ENCODE measurements at places on chromosomes 3 and 15. TPM values are rescaled to one million over a fixed set of nuclear protein-coding genes. Genes with fewer than 3 reads are reported as not detected.

Gene ROPN1
- total RNA-seq: not detected

Gene ARMC8
- 40.0 TPM for total RNA-seq

Gene MCF2L2
- 1.5 TPM for total RNA-seq

Gene CCR5
- total RNA-seq: not detected

Gene LTF
- total RNA-seq: not detected

DNA sequence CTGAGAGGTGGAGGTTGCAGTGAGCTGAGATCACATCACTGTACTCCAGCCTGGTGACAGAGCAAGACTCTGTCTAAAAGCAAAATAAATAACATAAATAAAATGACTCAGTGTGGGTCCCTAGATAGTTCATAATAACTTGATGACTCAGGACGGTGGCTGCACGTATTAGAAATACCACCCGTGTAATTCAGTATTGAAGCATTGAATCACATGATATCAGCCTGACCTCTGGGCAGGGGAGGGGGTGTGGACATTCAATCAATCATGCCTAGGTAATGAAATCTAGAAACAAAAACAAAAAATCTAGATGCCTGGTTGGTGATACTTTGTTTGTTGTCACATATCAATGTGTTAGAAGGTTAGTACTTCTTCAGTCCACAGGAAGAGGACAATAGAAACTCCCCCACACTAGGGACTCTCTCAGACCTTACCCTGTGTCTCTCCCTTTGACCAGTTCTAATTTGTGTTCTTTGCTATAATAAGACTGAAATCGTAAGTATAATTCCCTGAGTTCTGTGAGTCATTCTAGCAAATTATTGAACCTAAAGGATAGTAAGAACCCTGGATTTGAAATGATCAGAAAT, 177.3 kb downstream of the GAP43 start:
- DNase-seq: no peak

DNA sequence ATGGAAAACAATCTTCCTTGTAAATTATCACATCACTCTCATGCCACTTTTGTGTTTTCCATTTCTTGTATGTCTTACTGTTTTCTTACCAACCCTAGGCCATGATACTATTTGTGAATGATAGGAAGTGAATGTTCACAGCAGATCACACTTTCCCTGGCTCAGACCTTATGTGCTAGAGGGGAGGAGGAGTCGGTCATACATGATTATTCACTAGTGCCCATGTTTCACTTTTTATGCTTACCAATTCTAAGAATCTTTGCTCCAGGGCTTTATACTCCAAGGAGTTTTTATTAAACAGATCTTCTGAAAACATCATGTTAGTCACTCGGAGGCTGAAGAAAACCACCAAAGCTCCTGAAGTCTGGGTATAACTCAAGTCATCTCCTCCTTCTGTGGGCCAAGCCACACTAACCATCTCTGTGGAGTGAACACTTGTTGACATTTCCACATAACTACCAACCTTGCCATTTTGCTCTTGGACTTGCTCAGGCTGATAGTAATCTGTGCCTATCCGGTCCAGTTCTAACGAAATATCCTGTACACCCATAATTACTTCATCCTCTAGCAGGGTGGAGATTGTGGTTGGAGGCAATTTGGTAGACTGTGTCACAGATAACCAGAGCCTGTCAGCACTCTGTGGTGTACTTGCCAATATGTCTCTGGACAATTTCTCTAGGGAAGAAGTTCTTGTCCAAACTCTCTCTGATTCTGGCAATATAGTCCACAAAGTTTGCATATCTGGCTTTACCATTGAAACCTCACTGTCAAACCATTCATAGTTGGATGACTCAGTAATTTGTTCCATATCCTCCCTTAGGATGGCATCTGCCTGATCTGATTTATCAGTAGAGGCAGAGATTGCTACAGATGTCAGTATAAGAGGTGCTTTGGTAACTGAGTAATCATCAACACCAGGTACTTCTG, 76.8 kb downstream of the IMPG2 start:
- DNase-seq: no peak

DNA sequence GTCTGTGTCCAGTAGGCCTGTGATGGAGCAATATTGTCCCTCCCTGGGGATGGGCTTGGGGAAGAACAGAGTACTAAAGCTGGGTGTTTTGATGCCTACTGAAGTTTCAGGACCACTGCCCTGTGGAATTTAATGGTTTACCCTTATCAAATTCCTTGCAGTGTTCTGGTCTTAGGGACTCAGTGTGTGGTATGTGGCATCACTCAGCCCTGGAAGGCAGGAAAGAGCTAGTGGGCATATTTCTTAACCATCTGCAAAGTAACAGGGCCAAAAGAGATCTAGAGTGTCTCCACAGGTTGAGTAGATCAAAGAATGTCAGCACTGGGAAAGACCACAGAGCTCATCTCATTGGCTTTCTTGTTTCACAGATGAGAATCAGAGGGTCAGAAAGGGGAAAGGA, 11.8 kb upstream of the SCN10A start:
- DNase-seq: no peak

DNA sequence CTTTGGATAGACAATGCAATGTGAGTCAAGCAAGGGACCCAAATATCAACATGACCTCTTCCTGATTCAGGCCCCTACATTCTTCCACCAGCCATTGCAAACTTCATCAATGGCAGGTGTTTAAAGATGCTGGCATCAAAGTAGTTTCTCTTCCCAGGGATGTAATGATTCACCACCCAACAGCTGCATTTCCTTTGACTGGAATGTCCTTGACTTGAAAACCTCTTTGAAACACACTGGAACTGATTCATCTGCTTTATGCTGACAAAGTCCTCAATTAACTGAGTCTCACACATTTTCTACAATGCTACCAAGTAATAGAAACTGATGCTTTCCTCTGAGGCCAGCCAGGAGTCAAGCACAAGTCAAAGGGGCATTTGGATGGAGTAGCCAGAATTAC, 385.5 kb downstream of the GBE1 start:
- no peak for DNase-seq

DNA sequence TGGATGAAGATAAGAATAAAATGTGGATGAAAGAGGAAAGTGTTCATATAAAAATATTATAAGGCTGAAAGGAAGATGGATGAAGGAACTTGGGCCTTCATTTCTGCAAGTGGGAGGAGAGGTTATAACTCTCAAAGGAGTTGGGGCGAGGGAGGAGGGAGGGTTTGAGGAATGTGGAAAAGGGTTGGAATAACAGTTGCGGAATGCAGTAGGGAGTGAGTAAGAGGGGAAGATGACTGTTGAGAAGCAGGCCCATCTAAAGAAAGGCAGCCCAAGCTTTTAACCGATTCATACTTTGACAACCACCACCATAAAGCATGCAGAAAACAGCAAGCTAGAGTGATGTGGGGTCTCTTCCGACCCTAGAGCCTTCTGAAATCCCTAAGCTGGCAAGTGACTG, 8.3 kb upstream of the TM4SF4 start:
- DNase-seq: no peak

DNA sequence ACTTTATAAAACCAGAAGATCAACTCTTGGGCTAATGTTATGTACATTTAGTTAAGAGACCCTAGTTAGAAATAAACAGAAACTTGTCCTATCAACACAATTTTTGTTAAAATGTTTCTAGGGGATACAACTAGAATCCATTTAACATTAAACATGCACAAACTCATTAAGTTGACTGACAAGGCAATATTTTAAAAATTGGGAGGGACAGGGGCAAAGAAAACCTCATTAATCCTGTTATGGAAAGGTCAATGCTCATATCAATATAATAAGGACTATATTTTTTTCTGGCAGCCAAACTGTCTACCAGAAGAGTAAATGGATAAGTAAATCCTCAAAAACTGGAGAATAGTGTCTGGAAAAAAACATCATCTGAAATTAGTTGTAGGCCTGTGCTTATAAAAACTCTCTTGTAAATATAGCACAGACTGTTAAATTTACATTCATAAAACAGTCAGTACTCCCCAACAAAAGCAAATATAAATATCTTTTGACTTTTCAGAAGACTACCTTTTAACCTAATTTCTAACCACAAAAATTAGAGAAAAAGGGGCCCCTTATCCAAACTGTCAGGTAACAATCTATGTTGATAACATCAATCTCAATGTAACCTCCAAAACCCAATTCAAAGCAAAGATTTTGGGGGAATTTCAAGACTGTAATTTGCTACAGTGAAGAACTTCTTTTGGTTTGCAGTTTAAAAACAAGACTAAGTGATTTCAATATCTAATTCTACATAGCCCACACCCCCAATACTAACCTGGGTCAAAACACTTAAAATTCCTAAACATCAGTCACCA, 4.2 kb downstream of the TRA2B start:
- no peak for DNase-seq

GRCh38 chr15:73680549-73680948, 3.6 kb upstream of the CD276 start:
- no peak for DNase-seq

DNA sequence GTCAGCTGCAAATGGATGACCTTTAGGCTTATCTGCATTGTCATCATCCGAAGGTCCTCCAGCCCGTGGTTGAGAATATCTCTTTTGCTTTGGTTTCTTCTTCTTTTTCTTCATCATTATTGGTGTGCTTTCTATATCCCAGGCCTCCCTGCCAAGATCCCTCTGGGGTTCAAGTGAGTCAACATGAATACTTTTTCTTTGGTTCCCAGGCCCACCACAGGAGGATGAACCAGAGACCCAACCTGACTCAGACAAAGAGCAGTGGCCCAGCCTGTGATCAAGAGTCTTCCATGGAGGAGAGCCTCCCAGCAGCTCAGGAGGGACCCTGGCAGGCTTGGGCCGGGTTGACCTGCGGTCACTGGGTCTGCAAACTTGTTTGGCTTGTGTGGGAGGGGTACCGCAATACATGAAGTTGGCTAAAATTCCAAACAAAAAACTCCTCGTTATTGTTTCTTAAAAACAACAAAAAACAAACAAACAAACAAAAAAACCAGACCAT, 104.2 kb downstream of the MAP4 start:
- no peak for DNase-seq

DNA sequence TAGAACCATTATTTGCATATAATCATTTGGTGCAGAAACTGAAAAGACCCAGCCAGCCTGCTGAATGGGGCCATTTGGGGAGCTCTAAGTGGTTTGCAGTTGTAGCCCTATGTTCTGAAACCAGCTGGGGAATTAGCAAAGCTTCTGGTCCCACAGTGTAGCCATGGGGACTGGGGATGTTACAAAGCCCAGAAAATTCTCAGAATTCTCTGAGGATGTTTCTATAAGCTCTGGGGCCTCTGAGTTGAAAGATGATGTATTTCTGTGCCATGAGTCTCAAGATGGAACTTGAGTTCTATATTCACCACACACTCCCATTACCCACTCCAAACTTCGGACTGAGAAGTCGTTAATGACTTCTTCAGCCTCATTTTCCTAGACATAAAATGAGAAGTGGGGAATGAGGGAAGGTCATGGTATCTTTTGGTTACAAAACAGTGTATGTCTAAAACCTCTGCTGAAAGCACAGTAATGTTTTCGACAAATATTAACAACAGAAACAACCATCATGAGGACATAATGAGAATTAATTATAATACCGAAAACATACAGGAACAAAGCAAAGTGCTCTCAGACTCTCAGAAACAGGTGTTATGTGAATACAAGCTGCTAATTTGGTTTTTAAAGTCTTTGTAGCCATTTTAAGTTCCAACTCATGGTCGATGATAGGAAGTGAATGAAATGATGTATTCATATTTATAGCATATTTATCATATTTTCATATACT, 89.4 kb downstream of the RFTN1 start:
- no peak for DNase-seq

GRCh38 chr15:100693451-100693850, 91.1 kb downstream of the ASB7 start:
- DNase-seq: no peak
